NCI-H524 treated with DMSO at 0.1 percent for 48 hours (cell line): ENCODE measurements at places on chromosomes 13 and 19.

DNA sequence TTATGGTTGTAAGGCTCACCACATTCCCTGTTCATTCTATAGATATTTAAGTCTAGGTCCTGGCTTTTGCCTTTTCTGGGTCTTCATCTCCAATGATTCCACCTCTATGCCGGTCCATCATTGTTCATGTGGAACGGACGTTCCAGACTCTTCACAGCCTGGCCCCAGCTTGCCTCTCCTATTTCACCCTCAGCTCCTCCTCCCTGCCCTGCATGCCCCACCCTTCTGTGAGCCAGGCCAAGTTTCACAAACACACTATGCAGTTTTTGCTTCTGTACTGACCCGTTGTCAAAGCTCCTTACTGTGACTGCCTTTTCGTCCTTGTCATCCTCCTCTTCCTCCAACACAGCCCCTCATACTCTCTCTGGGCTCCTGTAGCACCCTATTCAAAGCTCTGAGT is 31.3 kb downstream of the TEX26 start:
- DNase-seq: no peak

DNA sequence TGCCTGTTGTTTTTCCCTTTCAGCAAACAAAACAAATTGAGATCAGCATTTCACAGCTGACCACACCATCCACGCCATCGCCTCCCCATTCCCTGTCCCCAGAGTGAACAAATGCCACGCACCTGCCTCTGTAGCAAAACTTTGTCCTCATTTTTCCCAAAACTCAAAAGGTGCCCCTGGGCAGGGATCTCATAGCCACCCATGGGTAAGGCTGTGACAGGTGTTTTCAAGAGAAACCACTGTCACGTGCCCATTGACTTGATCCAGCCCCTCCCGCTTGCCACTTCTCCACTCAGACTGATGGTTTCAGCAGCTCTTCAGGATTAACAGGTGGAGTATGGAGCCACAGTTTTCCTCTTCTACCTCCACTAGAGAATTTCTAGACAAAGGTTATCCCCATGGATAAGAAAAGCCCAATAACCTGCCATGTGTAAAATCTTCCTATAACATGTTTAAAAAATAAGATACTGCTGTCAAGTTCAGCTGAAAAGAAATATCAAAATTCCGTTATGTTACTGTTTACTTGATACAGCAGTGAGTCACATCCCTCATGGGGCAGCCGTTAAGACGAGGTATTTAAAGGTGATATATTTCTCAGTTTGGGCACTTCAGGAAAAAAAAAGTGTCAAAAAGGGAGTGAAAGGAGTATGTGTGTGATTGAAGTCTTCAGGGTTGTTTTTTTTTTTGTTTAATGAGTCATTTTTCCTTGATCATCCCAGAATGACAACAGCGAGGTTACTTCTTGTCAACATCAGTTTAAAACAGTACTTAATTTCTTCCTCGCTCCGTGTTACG is 63.5 kb upstream of the GPR183 start:
- DNase-seq: no peak

DNA sequence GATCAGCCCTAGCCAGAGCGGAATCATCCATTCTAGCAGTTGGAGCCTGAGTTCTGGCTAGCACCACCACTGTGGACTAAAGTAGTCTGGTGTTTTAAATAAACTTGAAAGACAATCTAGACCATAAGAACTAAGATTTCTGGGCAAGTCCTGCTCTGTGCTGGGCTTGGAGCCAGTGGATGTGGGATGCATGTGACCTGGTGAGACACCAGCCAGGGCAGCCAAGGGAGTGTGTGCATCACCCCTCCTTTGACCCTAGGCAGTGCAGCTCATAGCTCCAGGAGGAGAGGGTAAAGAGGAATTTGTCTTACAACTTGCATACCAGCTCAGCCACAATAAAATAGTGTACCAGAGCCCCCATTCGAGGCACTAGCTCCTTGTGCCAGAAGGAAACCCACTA is 21.0 kb downstream of the ITGBL1 start:
- no peak for DNase-seq

- no peak for DNase-seq
Observed at GRCh38 chr13:48547663-48548092, 14.8 kb upstream of the RCBTB2 start.

DNA sequence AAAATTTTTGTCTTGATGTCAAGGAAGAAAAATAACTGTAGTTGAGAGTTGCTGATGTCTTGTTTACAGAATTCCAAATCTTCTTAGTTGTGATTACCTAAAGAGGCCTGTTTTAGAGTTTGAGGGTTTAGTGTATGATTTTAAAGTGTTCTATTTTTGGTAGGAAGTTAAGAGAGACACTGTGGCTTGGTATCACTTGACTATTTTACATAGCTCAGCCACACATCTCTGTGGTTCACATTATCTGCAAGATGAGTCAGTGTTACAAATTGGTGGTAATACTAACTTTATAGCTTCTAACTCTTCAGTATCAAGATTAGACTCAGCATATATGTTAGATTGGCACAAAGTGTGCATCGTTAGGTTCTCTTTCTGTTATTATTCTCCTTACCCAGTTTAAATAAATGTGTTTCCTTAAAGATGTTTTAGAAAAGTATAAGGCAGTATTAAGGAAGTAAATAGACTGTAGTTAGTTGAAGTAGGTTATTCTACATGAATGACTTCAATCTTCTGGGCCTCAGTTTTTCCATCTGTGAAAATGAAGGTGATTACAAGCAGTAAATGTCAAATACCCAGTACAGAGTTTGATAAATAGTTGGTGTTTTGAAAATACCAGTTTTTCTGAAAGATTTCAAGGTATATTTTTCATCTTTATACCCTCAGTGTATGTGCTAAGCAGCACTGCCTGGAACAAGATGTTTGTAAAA is 33.4 kb downstream of the COG6 start:
- no peak for DNase-seq

- no peak for DNase-seq
Observed at GRCh38 chr13:95703576-95703975, 26.6 kb downstream of the DNAJC3 start.

DNA sequence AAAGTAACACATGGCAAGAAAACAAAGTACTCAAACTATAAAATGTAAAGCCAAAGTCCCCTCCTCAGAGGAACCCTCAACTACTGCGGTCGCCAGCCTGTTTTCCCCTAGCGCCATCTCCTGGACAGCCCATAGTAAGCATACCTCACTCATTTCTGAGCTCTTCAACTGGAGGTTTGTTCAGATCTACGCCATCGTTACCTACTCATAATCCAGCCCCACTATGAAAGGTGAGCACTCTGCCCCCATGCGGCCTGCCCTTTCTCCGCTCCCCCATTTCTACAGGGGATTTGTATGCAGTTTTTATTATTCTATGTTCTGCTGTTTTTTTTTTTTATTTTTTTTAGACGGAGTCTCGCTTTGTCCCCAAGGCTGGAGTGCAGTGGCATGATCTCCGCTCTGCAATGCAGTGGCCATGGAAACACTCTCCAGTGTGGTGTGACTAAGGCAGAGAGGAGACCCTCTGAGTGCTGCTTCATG is 26.2 kb downstream of the OPA3 start:
- peak; percentile 8 for DNase-seq

- no peak for DNase-seq
Observed at GRCh38 chr13:114062754-114063153, 69.7 kb downstream of the RASA3 start.

DNA sequence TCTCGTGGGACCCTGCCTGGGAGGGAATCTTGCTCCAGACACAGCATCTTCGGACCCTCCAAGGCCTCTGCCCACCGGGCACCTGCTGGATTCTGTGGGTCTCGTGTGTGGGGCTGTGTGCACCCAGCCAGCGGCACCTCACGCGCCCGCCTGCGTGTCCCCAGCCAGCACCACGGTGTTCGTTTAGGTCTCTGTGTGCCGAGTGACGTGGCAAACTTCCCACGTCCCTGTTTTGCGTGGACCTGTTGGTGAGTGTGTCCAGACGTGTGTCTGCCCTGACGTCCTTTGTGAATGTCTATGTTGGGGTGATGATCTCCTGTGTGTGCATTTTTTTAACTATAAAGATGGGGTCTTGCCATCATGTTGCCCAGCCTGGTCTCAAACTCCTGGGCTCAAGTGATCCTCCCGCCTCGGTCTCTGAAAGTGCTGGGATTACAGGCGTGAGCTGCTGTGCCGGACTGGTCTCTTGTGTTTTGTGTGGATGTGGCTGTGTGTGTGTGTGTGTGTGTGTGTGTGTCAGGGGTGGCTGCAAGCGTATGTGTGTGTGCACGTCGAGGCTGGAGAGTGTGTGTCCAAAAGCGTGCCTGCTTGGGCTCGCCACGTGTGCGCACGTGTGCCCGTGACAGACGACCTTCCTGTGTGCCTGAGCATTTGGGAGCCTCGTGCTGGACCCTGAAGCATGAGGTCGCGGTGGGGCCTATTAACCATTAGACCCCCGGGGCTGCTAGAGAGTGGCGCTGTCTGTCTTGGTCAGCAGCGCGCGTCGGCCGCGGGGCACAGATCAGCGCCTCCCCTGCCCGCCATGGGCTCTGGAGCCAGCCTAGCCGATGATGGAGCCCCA is 15.7 kb downstream of the ARID3A start:
- no peak for DNase-seq

DNA sequence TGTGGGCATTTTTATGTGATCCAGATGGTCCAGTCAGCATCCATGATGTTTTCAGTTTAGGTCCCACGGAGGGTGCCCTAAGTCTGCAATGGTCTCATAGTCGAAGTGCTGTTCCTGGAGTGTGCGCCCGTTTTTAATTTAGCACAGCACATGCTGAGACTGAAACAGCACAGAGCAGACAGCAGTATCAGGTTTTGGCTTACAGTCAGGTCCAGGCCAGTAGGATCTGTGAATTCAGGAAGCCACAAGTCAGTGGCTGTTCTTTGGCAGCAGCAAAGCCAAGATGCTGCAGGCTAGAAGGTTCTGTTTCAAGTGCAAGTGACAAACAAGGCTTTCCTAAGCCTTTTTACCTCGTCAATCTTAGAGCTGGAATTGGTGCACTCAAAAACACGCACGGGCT is 18.3 kb downstream of the FBXO27 start:
- no peak for DNase-seq

- DNase-seq: no peak
Observed at GRCh38 chr13:56352361-56352760, 788.4 kb upstream of the PRR20A start.

GRCh38 chr13:67977066-67977465 is 746.9 kb upstream of the PCDH9 start:
- no peak for DNase-seq

GRCh38 chr13:79228972-79229371 is 177.1 kb downstream of the RBM26 start:
- no peak for DNase-seq

DNA sequence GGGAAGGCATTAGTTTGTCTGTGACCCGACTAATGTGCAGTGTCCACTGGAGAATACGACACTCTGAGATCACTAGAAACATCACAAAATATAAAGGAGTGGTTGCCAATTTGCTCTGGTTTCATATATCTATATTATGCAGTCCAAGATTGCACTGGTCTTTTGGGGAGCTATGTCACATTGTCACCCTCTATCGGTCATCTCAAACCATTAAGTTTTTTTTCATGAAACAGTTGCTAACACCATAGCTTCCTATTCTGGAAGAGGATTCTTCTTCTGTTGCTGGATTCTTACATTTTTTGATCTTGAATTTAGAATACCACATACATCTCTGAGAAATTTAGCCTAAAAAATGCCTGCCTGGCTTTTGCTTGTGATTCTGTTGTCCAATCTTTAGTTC is 168.6 kb downstream of the LACC1 start:
- no peak for DNase-seq

GRCh38 chr13:50783066-50783465 is 60.4 kb downstream of the DLEU7 start:
- no peak for DNase-seq

- no peak for DNase-seq
Observed at GRCh38 chr19:50324331-50324730, 4.8 kb downstream of the KCNC3 start.

DNA sequence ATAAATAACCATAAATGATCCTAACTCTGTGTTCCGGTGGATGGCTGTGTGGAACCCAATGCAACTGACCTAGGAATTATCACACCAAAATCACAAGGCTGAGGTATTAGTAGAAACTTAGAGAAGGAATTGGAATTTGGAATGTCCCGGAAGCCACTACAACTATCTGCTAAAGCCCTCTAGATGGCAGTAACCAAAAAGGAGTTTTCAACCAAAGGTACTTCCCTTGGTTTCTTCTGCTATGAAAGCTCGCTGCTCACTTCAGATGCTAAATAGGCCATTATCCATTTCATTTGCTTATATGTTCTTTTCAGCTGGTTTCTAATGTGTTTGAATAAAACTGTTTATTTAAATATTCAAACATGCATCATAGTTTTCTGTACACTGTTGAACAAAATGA is 1589.1 kb upstream of the SPRY2 start:
- peak; percentile 5 for DNase-seq

- DNase-seq: no peak
Observed at GRCh38 chr19:16623576-16623975, 4.4 kb downstream of the MED26 start.

DNA sequence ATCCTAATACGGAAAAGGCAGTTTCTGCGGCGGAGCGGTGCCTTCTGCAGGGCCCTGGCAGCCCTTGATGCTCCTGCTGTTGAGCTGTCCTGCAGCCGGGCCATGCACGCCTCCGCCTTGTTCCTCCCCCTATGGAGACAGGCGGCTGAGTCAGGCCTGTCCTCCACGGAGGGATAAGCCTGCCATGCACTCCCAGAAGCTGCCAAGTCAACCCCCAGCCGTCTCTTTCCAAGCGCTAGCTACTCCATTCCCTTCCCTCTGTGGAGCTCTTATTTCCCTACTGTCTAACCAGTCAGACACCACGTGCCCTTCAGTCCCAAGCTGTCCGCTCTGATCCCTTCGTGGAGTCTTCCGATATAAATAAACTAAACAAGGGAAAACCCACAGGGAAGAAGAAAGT is 197.0 kb downstream of the COL4A1 start:
- DNase-seq: no peak

- no peak for DNase-seq
Observed at GRCh38 chr19:49786376-49786820, 19.6 kb downstream of the AP2A1 start.

- no peak for DNase-seq
Observed at GRCh38 chr19:8469613-8470368, 25.0 kb downstream of the HNRNPM start.

- peak; percentile 49 for DNase-seq
Observed at GRCh38 chr13:96091164-96092117, 1.5 kb downstream of the HS6ST3 start.

DNA sequence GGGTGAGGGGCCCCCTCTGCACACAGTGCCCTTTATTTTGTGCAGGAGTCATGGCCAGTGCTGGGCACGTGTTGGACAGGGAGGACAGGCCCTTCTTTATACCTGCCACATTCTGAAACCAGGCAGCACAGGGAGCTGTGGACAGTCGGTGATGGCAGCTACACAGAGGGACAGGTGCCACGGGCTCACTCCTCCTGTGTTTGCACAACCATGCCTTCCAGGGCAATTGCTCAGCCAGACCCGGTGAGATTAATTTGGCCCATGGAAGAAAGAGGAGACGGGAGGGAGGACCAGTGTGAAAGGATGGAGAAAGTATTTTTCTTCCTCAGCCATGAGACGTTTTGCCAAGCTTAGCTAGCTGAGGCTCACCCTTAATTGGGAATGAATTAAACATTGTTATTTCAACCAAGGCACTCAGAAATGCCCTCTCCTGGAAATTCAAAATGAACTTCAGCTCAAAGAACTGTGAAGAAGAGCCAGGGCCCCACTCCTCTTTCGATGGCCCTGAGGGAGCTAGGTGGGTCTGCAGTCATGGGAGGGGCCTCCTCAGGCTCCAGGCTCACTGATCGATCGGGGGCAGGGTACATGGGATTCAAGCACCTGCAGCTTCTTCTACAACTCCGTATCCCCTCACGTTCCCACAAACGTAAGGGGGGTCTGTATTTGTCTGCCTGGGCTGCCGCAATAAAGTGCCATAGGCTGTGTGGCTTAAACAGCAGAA is 41.2 kb downstream of the SHISA2 start:
- DNase-seq: no peak

GRCh38 chr13:110702591-110703526 is 3.1 kb downstream of the CARS2 start:
- DNase-seq: no peak
